Melanocyte of skin (primary cell): ENCODE measurements at places on chromosomes 5 and 9. TPM values are rescaled to one million over a fixed set of nuclear protein-coding genes. Genes with fewer than 3 reads are reported as not detected.

The TAF11L10 gene
- total RNA-seq: not detected in 2 replicates

The POU5F2 gene
- total RNA-seq: 1.0 and 2.5 TPM in 2 replicates

The PAPPA gene
- total RNA-seq: 0.31 and 0.67 TPM in 2 replicates

The NR2F1-AS1 gene
- 0.15 and 0.67 TPM in 2 replicates for total RNA-seq

The ZBTB5 gene
- 8.6 and 10.5 TPM in 2 replicates for total RNA-seq

The IFNA2 gene
- not detected in 2 replicates for total RNA-seq

The CATSPER3 gene
- total RNA-seq: 0.15 TPM in 1 of 2 replicates, not detected in the other

The SLC6A3 gene
- total RNA-seq: not detected in 2 replicates

The TSSK1B gene
- under 0.01 TPM in 1 of 2 replicates, not detected in the other for total RNA-seq

The RNF20 gene
- 22.3 and 27.9 TPM in 2 replicates for total RNA-seq

The ROR2 gene
- total RNA-seq: under 0.01 TPM in 1 of 2 replicates, not detected in the other

The ELOVL7 gene
- 0.31 and 1.00 TPM in 2 replicates for total RNA-seq

The GALT gene
- 65.6 and 68.6 TPM in 2 replicates for total RNA-seq

The GARIN3 gene
- total RNA-seq: not detected in 2 replicates

The OBP2B gene
- total RNA-seq: not detected in 2 replicates

The TRIM36 gene
- total RNA-seq: 3.2 and 7.3 TPM in 2 replicates

The TRAF1 gene
- 1.00 and 1.4 TPM in 2 replicates for total RNA-seq

The DNAH5 gene
- under 0.01 TPM in 1 of 2 replicates, not detected in the other for total RNA-seq

The FOXD4L4 gene
- total RNA-seq: under 0.01 TPM in 2 replicates

The LHX2 gene
- total RNA-seq: not detected in 2 replicates

The IPO11 gene
- 20.6 and 24.0 TPM in 2 replicates for total RNA-seq

The PCSK5 gene
- total RNA-seq: 1.0 and 2.2 TPM in 2 replicates

The WNT8A gene
- not detected in 2 replicates for total RNA-seq

The PTCD2 gene
- 13.0 and 22.7 TPM in 2 replicates for total RNA-seq

The CYSRT1 gene
- 0.31 and 0.67 TPM in 2 replicates for total RNA-seq

The SMIM33 gene
- not detected in 2 replicates for total RNA-seq

The NKD2 gene
- under 0.01 TPM in 1 of 2 replicates, not detected in the other for total RNA-seq

The SEMA6A gene
- 76.0 and 84.3 TPM in 2 replicates for total RNA-seq

The ARL14EPL gene
- not detected in 2 replicates for total RNA-seq

The LHX3 gene
- not detected in 2 replicates for total RNA-seq

The SYK gene
- 4.2 and 8.0 TPM in 2 replicates for total RNA-seq

The GPX3 gene
- total RNA-seq: not detected in 2 replicates

The CYLC2 gene
- not detected in 2 replicates for total RNA-seq

The HAVCR2 gene
- under 0.01 TPM in 1 of 2 replicates, not detected in the other for total RNA-seq

The PPIC gene
- total RNA-seq: 7.6 and 16.0 TPM in 2 replicates

The ZNF879 gene
- 2.5 and 4.7 TPM in 2 replicates for total RNA-seq

The CCDC192 gene
- total RNA-seq: not detected in 2 replicates

The MIGA2 gene
- 15.5 and 21.8 TPM in 2 replicates for total RNA-seq

The SLC46A2 gene
- total RNA-seq: not detected in 2 replicates

The PCDHGA5 gene
- total RNA-seq: under 0.01 and 0.15 TPM in 2 replicates

The MYO10 gene
- 134 and 152 TPM in 2 replicates for total RNA-seq

The IARS1 gene
- 201 and 247 TPM in 2 replicates for total RNA-seq

The SLC36A3 gene
- not detected in 2 replicates for total RNA-seq

The PCDHGA8 gene
- 0.67 and 1.1 TPM in 2 replicates for total RNA-seq

The GLDC gene
- total RNA-seq: 46.0 and 47.7 TPM in 2 replicates

The PCDHB8 gene
- not detected in 2 replicates for total RNA-seq

The RNF208 gene
- total RNA-seq: not detected in 2 replicates

The OGN gene
- total RNA-seq: not detected in 2 replicates

The ERCC8 gene
- total RNA-seq: 15.1 and 18.9 TPM in 2 replicates

The HTR4 gene
- not detected in 2 replicates for total RNA-seq
